NCI-H524 (cell line): ENCODE measurements at places on chromosomes 12 and 14.
A peak's percentile ranks its signal among the peaks of the same experiment; 100 is the strongest.

GRCh38 chr12:65896743-65897142, 72.5 kb downstream of the HMGA2 start:
- DNase-seq, result no peak

DNA sequence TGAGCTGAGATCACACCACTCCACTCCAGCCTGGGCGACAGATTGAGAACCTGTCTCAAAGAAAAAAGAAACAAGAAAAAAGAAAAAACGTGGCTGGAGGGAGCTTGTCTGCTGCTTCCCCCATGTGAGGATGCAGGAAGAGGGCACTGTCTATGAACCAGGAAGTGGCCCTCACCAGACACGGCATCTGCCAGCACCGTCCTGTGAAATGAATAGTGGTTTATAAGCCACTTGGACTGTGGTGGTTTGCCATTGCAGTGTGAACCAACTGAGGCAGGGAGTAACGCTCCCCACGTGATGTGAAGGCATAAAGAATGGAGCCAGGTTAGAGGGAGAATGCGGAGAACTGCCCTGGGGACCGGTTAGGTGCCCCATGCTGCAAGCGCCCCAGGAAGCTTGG, 4.5 kb upstream of the BRF1 start:
- DNase-seq, result no peak

GRCh38 chr12:108017472-108018057, 111.5 kb upstream of the WSCD2 start:
- DNase-seq, result no peak

DNA sequence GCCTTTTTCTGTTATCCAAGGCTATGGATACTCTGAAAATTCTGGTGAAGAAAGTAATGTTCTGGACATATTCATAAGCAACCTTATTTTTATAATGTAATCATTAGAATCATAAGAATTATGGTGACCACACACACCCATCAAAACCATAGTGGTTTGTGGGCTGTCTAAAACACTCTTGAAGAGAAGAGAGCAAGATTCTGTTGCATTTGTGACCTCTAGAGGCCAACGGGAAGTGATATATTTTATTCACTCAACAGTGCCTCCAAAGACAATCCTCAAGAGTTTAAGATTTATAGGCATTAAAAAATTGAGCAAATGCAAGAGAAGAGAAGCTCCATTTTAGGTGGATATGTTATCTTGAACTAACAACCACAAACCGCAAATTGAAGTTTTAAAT, 68.5 kb upstream of the LGR5 start:
- peak; percentile 33 for DNase-seq

DNA sequence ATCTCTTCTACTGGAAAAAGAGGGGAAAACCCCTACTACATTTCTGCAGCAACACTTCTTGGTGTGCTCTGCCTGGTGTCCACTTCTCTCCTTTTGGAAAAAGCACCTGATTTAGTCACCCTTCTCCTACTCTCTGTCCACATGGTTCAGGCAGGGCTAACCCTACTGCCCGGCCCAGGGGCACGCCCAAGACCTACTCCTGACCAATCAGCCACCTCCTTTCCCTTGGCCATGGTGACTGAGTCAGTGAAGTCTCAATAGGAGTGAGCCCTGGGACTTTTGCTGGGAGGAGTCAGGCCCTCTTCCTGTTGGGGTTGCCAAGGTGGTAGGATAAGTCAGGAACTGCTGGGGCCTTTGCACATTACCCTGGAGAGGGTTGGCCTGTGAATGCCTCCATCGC, 52.5 kb upstream of the MYL2 start:
- no peak for DNase-seq

- DNase-seq, result no peak
These were observed 41.3 kb downstream of the SSH1 start for GRCh38 chr12:108815875-108816594.

GRCh38 chr14:37272569-37272968, 74.8 kb downstream of the MIPOL1 start:
- no peak for DNase-seq
